ENCODE measurements at places on chromosomes 12 and 14. TPM values are rescaled to one million over a fixed set of nuclear protein-coding genes. Genes with fewer than 3 reads are reported as not detected.

PTPN21 gene
- 25.6 TPM for total RNA-seq

CCDC88C gene
- 7.5 TPM for total RNA-seq

EIF2S3B gene
- total RNA-seq, result 0.42 TPM

CABP1 gene
- not detected for total RNA-seq

DNA sequence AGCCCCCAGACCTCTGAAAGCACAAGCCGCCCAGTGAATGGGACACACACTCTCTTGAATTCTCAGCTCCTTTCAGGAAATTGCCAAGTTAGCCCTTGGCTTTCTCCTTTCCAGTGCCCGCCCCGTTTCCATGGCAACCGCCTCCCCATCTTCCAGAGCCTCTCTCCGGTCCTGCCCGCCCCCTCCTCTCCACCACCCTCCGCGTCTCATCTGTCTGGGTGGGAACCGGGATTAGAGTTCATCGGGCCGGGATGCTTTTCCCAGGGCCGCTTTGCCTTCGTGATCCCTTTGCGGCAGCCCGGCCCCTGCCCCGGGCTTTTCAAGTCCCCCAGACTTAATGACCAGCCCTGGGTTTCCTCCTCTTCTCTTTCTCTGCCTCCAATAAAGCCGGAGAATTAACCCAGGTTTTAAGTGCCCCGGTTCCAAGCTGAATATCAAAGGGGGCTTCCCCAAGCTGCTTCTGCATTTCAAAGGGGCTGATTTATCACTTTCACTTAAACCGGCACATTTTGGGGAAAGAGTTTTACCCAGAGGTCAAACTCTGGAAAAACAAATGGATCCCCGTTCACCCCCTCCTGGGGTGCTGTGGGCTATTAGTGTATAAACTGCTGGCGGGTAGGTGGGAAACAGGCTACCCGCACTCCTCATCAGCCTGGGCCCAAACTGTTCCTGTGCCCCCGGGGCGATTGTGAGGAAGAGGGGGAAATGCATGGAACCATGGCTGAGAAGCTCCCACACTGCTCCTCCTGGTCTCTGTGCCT, 101.7 kb downstream of the ZFP36L1 start:
- H3K4me3 ChIP-seq, result no peak overlapping the region
- H3K27ac ChIP-seq, result no peak overlapping the region
- H3K36me3 ChIP-seq, result no peaks in the 10 kb centered on the region
- no peaks in the 10 kb centered on the region for H3K27me3 ChIP-seq
- peaks cover 37% of the 10 kb centered on the region for H3K4me1 ChIP-seq
- DNase-seq, result no peak

DNA sequence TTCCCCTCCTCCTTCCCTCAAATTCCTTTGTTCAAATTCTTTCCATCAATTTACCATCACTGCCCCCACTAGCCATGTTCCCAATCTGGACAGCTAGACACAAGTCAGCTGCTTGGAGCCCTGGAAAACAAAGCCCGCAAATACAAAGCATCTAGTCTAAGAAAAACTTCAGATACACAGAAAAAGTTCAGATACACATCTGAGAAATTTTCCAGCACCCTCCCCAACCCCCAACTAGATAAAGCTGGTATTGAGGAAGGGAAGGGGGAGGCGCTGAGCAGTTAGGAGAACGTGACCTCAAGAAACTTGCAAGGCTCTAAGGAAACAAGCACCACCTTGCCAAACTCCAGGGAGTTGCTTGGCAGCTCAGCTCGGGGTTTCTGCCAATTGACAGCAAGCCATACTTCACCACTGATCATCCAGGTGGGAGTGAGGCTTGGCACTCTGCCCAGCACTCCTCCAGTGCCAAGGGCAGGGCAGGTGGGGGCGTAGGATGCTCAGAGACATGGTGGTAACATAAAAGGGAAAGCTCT, 5.1 kb upstream of the CNIH1 start:
- peak overlapping the region; percentile 49 for H3K27ac ChIP-seq
- no peak for DNase-seq
- H3K36me3 ChIP-seq, result no peaks in the 10 kb centered on the region
- no peak overlapping the region for H3K4me3 ChIP-seq

DNA sequence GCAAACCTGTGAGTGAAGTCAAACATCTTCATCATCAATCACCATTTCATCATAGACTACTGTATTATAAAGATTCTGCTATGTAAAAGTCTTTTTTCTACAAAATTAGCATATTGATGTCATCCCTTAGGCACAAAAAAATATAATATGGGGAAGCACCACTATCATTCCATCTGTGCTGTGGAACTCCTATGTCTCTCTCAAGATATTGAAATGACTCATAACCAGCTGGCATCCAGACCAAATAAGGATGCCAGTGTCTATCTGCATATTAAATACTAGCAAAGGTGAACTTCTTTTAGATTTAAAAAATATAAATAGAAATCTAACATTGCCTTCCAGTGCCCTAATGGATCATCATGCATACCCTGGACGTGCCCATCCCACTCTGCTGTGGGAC, 17.9 kb upstream of the DCAF5 start:
- H3K27me3 ChIP-seq, result no peaks in the 10 kb centered on the region
- no peak overlapping the region for H3K27ac ChIP-seq
- no peaks in the 10 kb centered on the region for H3K36me3 ChIP-seq
- no peak overlapping the region for H3K4me3 ChIP-seq

DNA sequence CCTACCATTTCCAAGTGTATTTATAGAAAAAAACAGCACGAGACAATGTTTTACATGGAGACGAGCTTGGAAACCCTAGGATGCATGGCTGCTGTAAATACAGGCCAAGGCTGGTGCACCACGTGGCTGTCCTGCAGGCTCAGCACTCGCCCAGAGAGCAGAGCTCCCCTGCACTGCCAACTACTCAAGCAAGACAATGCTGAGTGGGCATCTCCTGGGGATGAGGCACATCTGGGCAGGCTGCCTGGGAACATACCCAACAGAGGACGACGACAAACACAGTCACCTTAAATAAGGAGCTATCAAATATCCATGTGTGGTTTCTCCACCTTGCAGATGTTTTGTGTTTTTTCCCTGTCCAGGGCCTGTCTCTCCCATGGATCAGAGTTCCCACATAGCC, 128.3 kb upstream of the PRMT8 start:
- no peak overlapping the region for H3K27ac ChIP-seq
- no peak overlapping the region for H3K4me3 ChIP-seq
- H3K27me3 ChIP-seq, result peaks cover 33% of the 10 kb centered on the region
- H3K36me3 ChIP-seq, result no peaks in the 10 kb centered on the region
- DNase-seq, result no peak

DNA sequence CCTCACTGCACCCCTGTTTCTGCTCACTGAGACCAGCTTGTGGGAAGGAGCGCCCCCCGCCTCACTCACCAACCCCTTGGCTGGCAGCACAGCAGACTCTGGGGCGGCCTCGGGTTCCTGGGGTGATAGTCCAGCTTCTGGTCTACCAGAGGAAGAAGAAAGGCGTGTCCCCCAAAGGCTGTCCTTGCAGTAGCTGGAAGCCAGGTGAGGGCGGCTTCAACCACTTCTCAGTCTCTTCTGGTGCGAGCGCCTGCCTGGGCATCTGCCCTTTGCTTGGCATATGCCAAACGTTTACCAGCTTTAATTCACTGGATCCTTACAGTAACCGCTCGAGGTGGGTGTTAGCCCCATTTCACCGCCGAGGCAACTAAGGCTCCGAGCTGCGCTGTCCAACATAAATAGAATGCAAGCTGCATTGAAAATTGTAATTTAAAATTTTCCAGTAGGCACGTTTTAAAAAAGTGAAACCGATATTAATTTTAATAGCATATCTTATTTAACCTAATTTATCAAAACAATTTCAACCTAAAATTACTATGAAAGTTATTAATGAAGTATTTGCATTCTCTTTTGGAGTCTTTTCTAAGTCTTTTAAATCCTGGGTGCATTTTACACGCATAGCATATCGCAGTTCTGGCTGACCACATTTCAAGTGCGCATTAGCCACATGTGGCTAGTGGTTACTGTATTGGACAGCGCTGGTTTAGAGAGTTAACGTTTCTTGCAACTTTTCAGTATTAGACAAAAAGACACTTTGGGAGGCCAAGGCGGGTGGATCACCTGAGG, 872 bp downstream of the FAM177A1 start:
- DNase-seq, result peak; percentile 24
- H3K27me3 ChIP-seq, result no peaks in the 10 kb centered on the region
- H3K4me1 ChIP-seq, result no peaks in the 10 kb centered on the region
- H3K27ac ChIP-seq, result peak overlapping the region; percentile 89

DNA sequence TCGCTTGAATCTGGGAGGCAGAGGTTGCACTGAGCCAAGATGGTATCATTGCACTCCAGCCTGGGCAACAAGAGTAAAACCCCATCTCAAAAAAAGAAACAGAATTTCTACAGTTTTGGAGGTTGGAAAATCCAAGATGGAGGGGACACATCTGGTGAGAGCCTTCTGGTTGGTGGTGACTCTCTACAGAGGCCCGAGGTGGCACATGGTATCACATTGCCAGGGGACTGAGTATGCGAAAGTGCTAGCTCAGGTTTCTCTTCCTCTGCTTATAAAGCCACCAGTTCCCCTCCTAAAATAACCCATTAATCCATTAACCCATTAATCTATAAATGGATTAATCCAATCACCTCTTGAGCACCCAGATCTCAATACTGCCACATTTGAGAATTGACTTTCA, 70.8 kb upstream of the DACT1 start:
- no peaks in the 10 kb centered on the region for H3K27me3 ChIP-seq
- no peak overlapping the region for H3K4me3 ChIP-seq
- no peak overlapping the region for H3K27ac ChIP-seq
- DNase-seq, result no peak

DNA sequence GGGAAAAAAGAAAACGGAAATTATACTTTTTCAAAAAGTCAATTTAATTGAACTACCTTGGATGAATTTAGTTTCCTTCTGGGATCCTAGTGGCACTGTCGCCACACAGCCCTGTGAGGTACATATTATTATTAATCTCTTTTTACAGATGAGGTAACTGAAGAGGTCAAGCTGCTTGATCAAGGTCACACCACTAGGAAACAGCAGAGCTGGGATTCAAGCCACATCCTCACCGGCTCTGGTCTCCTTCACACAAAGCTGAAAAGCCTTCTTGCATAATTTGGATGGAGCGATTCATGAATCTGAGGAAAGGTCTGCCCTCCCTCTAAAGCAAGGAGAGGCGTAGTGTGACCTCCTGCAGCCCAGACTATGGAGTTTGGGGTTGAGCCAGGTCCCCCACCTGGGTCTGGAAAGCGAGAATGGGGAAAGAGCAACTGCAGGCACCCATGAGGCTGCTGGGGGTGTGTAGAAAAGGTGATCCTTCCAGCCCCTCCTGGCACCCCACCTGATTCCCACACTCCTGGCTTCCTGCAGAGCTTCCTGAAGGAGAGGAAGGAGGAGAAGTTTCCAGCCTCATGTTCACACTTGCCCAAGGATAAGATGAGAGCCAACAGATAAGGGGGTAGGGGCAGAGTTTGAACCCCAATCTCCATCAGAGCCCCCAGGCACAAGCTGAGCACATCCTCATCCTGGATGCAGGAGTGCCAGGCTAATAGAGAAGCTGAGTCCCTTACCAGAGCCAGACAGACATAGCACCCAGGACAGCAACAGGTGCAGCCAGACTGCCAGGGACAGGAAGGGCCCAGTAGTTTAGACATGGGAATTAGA, 3.9 kb upstream of the KRT79 start:
- no peak overlapping the region for H3K27ac ChIP-seq
- H3K4me3 ChIP-seq, result no peak overlapping the region
- no peaks in the 10 kb centered on the region for H3K27me3 ChIP-seq
- no peaks in the 10 kb centered on the region for H3K4me1 ChIP-seq
- no peaks in the 10 kb centered on the region for H3K36me3 ChIP-seq

GRCh38 chr14:74954232-74954946, 1.0 kb downstream of the PGF start:
- H3K4me3 ChIP-seq, result peak overlapping the region; percentile 66
- no peaks in the 10 kb centered on the region for H3K27me3 ChIP-seq
- peaks cover 46% of the 10 kb centered on the region for H3K4me1 ChIP-seq
- H3K27ac ChIP-seq, result peak overlapping the region; percentile 84
- H3K36me3 ChIP-seq, result no peaks in the 10 kb centered on the region
- no peak for DNase-seq

- H3K27ac ChIP-seq, result no peak overlapping the region
- no peak overlapping the region for H3K4me3 ChIP-seq
- peaks cover 16% of the 10 kb centered on the region for H3K4me1 ChIP-seq
- DNase-seq, result no peak
- no peaks in the 10 kb centered on the region for H3K27me3 ChIP-seq
These were observed 115.9 kb downstream of the GPR135 start for GRCh38 chr14:59349258-59349701.

DNA sequence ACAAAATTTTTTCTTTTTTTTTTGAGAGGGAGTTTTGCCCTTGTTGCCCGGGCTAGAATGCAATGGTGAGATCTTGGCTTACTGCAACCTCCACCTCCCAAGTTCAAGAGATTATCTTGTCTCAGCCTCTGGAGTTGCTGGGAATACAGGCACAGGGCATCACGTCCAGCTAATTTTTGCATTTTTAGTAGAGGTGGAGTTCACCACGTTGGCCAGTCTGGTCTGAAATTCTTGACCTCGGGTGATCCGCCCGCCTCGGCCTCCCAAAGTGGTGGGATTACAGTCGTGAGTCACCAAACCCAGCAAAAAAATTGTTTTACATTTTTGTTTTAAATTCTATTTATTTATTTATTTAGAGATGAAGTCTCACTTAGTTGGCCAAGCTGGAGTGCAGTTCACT, 4.7 kb upstream of the SLC2A14 start:
- H3K27ac ChIP-seq, result no peak overlapping the region
- H3K4me1 ChIP-seq, result no peaks in the 10 kb centered on the region
- no peak for DNase-seq
- H3K36me3 ChIP-seq, result no peaks in the 10 kb centered on the region

GRCh38 chr12:80325167-80325959, 118.7 kb upstream of the PTPRQ start:
- no peaks in the 10 kb centered on the region for H3K27me3 ChIP-seq
- no peaks in the 10 kb centered on the region for H3K4me1 ChIP-seq
- H3K27ac ChIP-seq, result no peak overlapping the region

DNA sequence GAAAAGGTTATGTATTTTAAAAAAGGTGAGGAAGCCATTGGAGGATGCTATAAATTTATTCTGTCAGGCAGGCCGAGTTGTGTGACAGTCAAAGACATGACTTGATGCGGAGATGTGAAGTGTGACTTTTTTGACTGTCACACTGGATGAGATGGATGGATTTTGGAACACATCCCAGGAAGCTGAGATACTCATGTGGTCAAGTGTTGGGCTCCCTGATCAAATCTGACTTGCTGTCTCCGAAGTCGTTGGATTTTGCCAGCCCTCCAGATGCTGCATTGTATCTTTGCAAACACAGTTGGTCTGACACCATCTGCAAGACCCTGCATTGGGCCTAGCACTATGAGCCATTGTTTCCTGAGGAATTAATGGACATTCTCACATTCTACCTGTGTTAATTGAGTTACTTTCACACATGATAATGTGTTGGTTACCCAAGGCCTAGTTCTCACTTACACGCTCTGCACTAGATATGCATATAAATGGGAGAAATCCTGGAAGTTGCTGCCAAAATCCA, 204.0 kb upstream of the PRKD1 start:
- H3K27me3 ChIP-seq, result no peaks in the 10 kb centered on the region
- no peaks in the 10 kb centered on the region for H3K4me1 ChIP-seq
- H3K27ac ChIP-seq, result no peak overlapping the region
- H3K36me3 ChIP-seq, result no peaks in the 10 kb centered on the region
- no peak overlapping the region for H3K4me3 ChIP-seq

GRCh38 chr14:95070748-95071435, 86.4 kb downstream of the DICER1 start:
- H3K4me1 ChIP-seq, result no peaks in the 10 kb centered on the region
- no peak overlapping the region for H3K4me3 ChIP-seq
- H3K27me3 ChIP-seq, result no peaks in the 10 kb centered on the region
- H3K27ac ChIP-seq, result no peak overlapping the region
- DNase-seq, result no peak
- H3K36me3 ChIP-seq, result no peaks in the 10 kb centered on the region
